Adrenal gland (tissue), 19 donors: ENCODE measurements at places on chromosomes 16 and 17. TPM values are rescaled to one million over a fixed set of nuclear protein-coding genes. Genes with fewer than 3 reads are reported as not detected.

Gene MSLN
- total RNA-seq, result not detected

Gene SHMT1
- total RNA-seq, result 17.8 TPM

Gene HS3ST3A1
- total RNA-seq, result 1.7 TPM

Gene SPSB3
- 129 TPM for total RNA-seq

Gene MT1M
- 5.1 TPM for total RNA-seq

Gene RSL1D1
- 511 TPM for total RNA-seq

Gene DYNC1LI2
- 111 TPM for total RNA-seq

Gene ZFP90
- total RNA-seq, result 13.6 TPM

- no peak for DNase-seq
These were observed 70.3 kb upstream of the NOL11 start for GRCh38 chr17:67647482-67647881.

Gene KDM6B
- total RNA-seq, result 18.4 TPM

DNA sequence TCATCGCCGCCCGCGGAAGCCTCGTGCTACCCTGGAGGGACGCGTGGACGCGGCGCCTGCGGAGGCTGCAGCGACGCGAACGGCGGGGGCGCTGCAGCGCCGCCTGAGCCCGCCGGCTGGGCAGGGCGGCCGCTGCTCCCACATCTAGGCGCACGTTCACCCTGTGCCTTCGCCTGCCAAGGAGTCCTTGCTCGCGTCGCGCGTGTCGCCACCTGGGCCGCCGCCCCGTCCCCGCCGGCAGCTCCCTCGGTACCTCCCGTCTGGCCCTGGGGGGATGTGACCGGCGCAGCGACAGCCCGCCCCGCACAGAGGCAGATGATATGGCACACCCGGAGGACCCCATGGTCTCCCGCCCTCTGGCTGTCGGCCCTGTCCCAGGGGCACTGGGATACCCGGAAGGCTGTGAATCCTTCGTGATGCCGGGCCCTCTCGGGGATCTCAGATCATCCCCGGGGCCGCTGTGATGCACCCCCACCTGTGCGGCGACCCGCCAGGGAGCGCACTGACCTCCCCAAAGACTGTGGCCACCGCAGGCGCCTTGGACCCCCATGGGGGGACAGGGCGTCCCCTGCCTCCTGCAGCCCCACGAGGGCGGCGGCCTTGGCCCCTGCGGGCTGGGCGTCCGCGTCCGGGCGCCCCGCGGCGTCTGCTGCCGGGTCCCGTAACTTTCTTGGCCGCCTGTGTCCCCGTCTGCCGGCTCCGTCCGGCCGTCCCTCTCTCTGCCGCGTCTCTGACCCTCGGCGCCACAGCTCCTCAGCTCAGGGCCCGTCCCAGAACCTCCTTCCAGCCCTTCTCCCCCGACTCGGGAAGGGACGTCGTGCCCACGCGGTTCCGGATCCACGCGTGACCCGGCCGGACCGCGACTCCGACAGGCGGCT is 689 bp upstream of the TBC1D24 start:
- DNase-seq, result no peak

Gene TNFSF13
- 43.7 TPM for total RNA-seq

DNA sequence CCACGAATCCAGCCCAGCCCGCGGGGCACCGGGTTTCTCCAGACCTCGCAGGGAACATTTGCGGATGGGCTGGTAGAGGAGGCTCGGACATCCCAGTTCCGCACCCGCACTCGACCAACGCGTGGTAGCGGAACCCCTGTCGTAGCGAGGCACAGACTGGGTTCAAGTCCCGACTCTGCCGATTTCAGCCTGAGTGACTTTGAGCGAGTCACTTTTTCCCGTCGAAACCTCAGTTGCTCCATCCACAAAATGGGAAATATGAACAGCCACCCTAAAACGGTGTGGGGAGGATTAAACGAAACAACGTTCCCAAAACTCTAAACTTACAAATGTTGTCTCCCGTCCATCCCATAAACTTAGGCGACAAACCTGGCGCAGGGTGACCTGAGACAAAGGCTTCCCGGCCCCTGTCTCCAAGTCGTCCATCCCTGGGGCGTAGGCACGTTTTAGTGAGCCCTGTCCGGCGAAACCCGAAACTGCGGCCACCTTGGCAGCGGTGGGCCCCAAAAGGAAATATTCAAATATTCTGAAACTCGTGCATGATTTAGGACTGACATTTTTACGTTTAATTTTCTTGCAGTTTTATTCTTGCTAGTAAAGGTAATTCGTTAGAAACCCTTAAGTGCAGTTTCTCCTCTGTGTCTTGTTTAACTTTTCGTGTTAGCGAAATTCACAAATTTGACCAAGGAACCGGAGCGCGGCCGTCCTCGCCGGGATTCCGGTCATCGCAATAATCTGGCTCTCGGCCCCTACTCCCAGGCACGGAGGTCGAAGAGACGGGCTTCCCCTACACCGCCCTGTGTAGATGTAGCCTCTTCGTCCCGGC is 1.9 kb upstream of the MLLT6 start:
- DNase-seq, result no peak

Gene ATP2A3
- total RNA-seq, result 17.5 TPM

Gene FLOT2
- 64.8 TPM for total RNA-seq

Gene CCL15
- 1.1 TPM for total RNA-seq

Gene ADAP2
- 62.9 TPM for total RNA-seq

Gene CXCL16
- total RNA-seq, result 40.1 TPM

DNA sequence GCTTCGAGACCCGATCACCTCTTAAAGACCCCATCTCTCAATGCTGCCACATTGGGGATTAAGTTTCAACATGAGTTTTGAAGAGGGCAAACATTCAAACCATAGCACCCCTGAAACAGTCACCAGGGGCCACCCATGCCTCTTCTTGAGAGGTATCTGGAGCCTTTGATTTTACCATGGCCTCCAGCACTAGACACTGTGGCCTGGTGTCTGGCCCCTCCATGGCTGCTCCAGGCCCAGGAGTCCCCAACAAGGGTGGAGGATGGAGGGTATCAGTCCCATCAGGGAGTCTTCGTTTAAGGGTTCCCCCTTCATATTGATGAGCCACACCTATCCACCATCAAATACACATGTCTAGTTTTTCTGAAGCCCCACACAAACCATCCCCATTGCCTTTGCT is 66.5 kb upstream of the CDH5 start:
- DNase-seq, result no peak

- no peak for DNase-seq
These were observed 38.4 kb downstream of the PSMD12 start for GRCh38 chr17:67328026-67328425.

Gene VAT1L
- 50.4 TPM for total RNA-seq

- no peak for DNase-seq
These were observed 106.7 kb downstream of the CMIP start for GRCh38 chr16:81551151-81551808.

- peak; percentile 56 for DNase-seq
These were observed 419.4 kb downstream of the SOX9 start for GRCh38 chr17:72539981-72540897.

- DNase-seq, result no peak
These were observed 9.2 kb downstream of the ATP6V0A1 start for GRCh38 chr17:42467889-42468288.

DNA sequence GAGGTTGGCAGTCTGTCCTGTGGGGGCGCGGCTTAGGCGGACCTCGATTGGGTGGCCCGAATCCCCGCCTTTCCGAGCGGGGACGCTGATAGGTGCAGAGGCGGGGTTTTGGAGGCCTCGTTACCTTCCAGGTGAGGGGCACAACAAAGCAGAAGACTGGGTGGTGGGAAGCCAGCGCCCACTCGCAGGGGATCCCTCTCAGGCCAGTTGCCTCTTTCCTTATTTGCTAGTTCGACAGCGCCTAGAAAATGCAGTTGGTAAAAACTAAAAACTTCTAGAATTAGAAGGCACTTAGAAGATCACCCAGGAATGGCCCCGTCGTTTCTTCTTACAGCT is 730 bp downstream of the KAT7 start:
- no peak for DNase-seq

- no peak for DNase-seq
These were observed 441.1 kb upstream of the MON1B start for GRCh38 chr16:76749780-76750375.

GRCh38 chr17:69478916-69479315 is 64.4 kb downstream of the MAP2K6 start:
- no peak for DNase-seq

Gene SDR42E1
- 0.28 TPM for total RNA-seq

Gene C1QBP
- total RNA-seq, result 168 TPM

Gene ASPA
- total RNA-seq, result 2.2 TPM

DNA sequence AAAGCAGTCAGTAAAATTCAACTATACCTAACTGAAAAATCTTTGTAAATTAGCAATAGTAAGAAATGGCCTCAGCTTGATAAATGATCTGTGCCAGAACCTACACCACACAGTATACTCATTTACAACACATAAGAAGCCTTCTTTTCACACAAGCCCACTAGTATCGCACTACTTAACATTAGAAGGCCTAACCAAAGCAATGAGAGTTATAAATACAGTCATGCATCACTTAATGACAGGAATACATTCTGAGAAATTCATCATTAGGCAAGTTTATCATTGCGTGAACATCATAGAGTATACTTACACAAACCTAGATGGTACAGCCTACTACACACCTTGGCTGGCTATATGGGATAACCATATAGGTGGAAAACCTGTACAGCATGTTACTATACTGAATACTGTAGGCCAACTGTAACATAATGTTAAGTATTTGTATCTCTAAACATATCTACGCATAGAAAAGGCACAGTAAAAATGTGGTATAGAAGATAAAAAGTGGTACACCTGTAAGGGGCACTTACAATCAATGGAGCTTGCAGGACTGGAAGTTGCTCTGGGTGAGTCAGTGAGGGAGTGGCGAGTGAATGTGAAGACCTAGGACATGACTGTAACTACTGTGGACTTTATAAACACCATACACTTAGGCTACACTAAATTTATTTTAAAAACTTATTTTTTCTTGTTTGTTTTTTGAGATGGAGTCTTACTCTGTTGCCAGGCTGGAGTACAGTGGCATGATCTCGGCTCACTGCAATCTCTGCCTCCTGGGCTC is 126.5 kb upstream of the CORO6 start:
- no peak for DNase-seq

Gene OTOP3
- not detected for total RNA-seq

GRCh38 chr17:43779145-43780125 is 658 bp upstream of the DUSP3 start:
- peak; percentile 39 for DNase-seq

DNA sequence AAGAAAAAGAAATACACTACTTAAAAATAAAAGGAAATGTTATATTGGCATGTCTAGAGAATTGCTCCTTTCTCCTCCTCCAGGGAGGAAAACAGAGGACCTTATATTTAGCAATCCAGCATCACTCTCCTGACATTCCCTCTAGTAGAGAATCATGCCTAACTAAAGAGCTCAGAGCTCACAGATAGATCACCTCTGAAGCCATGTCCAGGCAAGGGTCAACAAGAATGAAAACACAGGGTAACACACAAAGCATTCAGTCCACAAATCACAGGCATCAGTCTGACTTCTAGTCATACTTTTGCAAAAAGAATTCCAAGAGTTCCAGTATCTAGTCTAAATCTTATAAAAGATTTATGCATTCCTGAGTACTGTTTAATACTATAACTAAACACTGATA is 4.4 kb upstream of the HASPIN start:
- no peak for DNase-seq

DNA sequence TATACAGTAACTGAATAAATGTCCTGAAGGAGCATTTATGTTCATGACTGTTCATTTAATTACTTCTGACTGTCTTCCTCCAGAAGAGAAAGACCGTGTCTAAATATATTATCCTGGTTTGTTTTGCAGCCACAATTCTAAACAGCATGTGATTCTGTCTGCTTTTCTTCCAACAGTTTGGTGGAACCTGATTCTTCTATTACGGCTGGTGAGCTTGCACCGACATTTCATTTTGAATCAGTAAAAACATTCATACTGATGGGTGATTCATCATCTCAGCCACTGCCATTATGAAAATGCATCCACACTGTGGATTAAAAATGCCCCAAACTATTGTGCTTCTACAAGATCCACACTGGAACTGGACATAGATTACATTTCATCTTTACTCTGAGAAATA is 16.9 kb downstream of the KNOP1 start:
- DNase-seq, result no peak

GRCh38 chr17:41888332-41888965 is 23.2 kb upstream of the KLHL11 start:
- DNase-seq, result no peak

Gene FBXW10
- 0.61 TPM for total RNA-seq

DNA sequence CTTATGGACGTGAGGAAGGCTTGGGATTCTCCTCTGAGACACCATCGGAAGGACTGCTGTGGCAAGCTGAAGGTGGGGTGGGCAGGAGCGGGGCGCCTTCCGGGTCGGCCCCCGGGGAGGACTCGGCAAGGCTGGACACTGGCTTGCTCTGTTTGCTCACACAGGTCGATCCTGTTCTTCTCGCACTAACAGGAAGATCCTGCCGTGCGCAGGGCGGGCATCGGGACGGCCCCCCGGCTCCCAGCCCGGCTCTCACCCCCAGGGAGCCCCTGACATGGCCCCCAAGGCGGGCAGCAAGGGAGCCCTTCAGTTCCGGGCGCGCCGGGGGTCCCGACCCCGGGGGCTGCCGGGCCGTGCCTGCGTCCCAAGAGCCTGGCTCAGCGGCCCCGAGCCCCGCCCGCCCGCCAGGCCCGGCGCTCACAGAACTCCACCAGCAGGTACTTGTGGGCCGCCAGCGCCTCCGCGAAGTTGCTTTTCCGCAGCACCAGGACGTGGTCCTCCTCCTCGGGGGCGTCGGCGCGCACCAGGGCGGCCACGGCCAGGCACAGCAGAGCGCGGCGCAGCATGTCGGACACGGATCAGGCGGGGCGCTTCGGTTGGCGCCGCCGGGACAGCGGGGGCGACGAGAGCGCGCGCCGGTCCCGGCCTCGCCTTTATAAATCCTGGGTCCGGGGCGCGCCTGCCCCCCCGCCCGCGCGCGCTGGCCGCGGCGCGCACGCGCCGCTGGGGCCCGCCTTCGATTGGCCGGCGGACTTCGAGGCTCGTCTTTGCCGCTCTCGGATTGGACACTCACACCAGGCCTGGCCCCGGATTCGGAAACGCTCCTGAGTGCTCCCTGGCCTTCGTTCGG is at the start of gene P4HB:
TSS of gene P4HB (minus strand) at position 630 of the 850 bp plus-strand sequence. CDS start at position 566, 64 bp downstream.
- peak; percentile 46 for DNase-seq

- no peak for DNase-seq
These were observed 32.8 kb upstream of the RCVRN start for GRCh38 chr17:9937901-9938300.

DNA sequence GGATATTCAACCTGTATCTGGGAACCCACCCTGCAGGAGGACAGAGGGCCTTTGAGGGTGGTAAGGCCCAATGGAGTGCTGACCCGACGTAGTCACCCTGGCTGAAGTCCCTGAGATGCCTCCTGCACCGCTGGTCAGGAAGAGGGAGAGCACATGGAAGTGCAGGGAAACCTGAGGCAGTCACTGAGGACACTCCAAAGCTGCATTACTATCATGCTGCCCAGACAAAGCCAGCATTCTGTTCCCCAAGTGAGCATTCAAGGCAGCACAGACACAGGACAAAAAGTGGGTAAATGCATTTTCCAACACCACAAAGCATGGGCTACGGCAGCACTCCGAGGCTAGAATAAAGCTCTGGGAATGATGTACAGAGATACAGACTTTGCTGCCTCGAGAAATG is 46.8 kb upstream of the BCAR1 start:
- DNase-seq, result no peak

GRCh38 chr16:81581107-81581506 is 136.5 kb downstream of the CMIP start:
- no peak for DNase-seq

- no peak for DNase-seq
These were observed 474 bp downstream of the CBX8 start for GRCh38 chr17:79796444-79796762.
